T-cell (primary cell): ENCODE measurements at places on chromosomes 12 and 14. TPM values are rescaled to one million over a fixed set of nuclear protein-coding genes. Genes with fewer than 3 reads are reported as not detected.

Gene KCNH3
- total RNA-seq: 3.4 TPM

Gene FOXA1
- 0.67 TPM for total RNA-seq

Gene TOMM20L
- total RNA-seq: not detected

Gene LRFN5
- total RNA-seq: not detected

Gene FOXJ2
- 28.2 TPM for total RNA-seq

Gene KRT74
- 0.79 TPM for total RNA-seq

Gene MLH3
- 17.3 TPM for total RNA-seq

Gene KRT73
- total RNA-seq: 29.8 TPM

Gene TTC6
- not detected for total RNA-seq

DNA sequence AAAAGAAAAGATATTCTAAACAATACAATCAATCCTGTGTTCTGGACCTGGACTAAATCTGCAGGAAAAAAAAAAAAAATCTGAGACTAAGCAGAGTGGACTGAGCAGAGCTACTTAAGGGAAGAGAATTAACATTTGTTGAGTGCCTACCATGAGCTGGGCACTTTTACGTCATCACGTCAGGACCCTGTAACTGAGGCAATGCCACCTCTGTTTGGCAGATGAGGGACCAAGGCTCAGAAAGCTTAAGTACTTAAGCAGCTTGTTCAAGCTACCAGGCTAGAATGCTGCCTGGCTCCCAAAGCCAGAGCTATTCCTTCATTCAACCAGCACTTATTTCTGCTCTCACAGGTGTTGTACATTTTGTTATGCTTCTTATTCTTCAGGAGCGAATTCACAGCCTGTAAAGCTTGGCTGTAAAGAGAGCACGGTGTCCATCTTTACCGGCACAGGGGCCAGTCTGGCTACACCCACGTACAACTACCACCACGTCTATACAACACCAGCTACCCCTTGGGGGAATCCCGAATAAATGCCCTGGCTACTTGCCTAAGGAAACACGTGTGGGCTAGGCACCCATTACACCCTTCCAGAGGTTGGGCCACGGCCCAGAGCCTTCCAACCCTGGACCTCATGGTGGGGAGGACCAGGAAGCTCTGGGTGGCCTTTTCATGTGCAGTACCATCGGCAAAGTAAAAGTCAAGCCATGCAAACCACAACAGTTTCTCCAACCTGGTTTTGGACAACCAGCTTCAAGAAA, 27.0 kb downstream of the TMCC3 start:
- no peaks in the 10 kb centered on the region for H3K4me1 ChIP-seq
- H3K27ac ChIP-seq: no peak overlapping the region
- H3K36me3 ChIP-seq: no peaks in the 10 kb centered on the region
- DNase-seq: no peak
- no peaks in the 10 kb centered on the region for H3K27me3 ChIP-seq
- no peak overlapping the region for H3K4me3 ChIP-seq

DNA sequence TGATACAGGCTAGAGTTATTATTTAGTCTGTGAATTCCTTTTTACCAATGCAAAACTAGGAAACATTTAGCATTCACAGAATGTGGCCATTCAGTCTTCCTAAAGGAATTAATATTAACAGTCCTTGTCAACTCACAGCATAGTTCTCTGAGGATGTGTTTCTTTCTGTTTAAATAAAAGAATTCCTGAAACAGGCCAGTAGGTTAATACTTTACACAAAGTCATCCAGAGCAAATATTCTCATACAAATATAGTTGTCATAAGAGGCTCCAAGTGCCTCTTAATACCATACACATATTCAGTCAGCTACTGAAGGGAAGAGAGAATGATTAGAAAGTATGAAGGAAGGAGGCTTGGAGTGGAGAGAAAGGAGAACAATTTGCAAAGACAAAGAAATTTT, 120.1 kb downstream of the LMNTD1 start:
- no peak overlapping the region for H3K4me3 ChIP-seq
- no peak for DNase-seq
- H3K27me3 ChIP-seq: no peaks in the 10 kb centered on the region
- H3K36me3 ChIP-seq: no peaks in the 10 kb centered on the region

DNA sequence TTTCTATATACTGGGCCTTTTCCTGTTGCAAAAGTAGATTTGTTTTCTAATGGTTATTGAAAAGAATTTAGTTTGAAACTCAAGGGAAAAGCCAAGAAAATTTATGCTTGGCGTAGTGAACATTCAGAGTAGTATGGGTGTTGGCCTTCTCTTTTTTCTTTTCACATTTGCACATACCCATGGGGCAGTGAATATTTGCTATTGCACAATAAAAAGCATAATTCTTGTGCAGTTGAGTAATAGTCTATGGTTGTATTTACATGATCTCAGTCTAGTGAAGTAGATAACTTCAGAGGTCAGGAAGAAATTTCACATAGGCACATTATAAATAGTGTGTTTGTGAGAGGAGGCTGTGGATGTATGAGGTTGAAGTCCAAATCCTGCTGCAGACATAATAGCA, 158.1 kb downstream of the FLRT2 start:
- H3K27ac ChIP-seq: no peak overlapping the region
- H3K4me1 ChIP-seq: no peaks in the 10 kb centered on the region
- H3K36me3 ChIP-seq: no peaks in the 10 kb centered on the region
- H3K27me3 ChIP-seq: no peaks in the 10 kb centered on the region
- DNase-seq: no peak

GRCh38 chr12:129503802-129504201, 400.0 kb downstream of the TMEM132D start:
- H3K36me3 ChIP-seq: no peaks in the 10 kb centered on the region
- no peak overlapping the region for H3K27ac ChIP-seq
- DNase-seq: no peak
- H3K4me1 ChIP-seq: no peaks in the 10 kb centered on the region
- no peak overlapping the region for H3K4me3 ChIP-seq

DNA sequence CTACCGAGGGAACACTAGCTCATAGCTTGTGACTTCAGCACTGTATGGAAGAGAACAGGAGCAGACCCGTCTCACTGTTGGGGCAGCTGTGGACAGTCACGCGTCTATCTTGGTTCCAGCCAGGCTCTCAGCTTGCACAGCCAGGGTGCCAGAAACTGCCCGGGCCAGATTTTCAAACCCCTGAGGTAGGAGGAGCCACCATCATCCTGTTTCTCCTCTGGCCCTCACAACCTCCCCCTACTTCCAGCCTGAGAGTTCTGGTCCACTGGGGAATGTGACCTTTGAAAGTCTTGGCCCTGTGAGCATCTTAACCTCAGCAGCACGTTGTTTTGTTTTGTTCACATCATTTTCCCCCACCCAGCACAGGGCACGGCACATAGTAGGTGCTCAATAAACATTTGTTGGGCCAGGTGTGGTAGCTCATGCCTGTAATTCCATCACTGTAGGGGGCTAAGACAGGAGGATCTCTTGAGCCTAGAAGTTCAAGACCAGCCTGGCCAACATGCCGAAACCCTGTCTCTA, 50.4 kb downstream of the PSMA6 start:
- no peak overlapping the region for H3K4me3 ChIP-seq
- peaks cover 17% of the 10 kb centered on the region for H3K4me1 ChIP-seq
- H3K36me3 ChIP-seq: no peaks in the 10 kb centered on the region
- no peak for DNase-seq
- H3K27ac ChIP-seq: no peak overlapping the region

DNA sequence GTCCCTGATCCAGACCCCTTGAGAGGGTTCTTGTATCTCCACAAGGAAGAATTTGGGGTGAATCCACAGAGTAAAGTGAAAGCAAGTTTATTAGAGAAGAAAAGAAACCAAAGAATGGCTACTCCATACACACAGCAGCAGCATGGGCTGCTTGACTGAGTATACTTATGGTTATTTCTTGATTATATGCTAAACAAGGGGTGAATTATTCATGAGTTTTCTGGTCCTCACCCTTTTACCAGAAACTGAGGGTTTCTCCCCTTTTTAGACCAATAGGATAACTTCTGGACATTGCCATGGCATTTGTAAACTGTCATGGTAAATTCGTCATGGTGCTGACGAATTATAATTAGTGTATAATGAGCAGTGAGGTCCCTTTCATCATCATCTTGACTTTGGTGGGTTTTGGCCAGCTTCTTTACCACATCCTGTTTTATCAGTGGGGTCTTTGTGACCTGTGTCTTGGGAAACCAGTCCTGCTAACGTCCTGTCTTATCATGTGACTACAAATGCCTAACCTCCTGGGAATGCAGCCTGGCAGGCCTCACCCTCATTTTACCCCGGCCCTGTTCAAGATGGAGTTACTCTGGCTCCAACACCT, 121.9 kb downstream of the SPTSSA start:
- no peak overlapping the region for H3K4me3 ChIP-seq
- H3K27me3 ChIP-seq: no peaks in the 10 kb centered on the region
- no peaks in the 10 kb centered on the region for H3K36me3 ChIP-seq
- H3K4me1 ChIP-seq: no peaks in the 10 kb centered on the region
- no peak for DNase-seq
- H3K27ac ChIP-seq: no peak overlapping the region

- DNase-seq: no peak
- H3K36me3 ChIP-seq: peaks cover 3% of the 10 kb centered on the region
- H3K4me3 ChIP-seq: no peak overlapping the region
- no peaks in the 10 kb centered on the region for H3K27me3 ChIP-seq
- peaks cover 17% of the 10 kb centered on the region for H3K4me1 ChIP-seq
Measured at GRCh38 chr12:66127650-66128049, 2.9 kb downstream of the LLPH start.

- no peak for DNase-seq
- no peaks in the 10 kb centered on the region for H3K36me3 ChIP-seq
- H3K4me1 ChIP-seq: no peaks in the 10 kb centered on the region
Measured at GRCh38 chr12:25155022-25155576, 39.9 kb downstream of the DNAI7 start.

GRCh38 chr14:67221248-67221981, 19.8 kb upstream of the PALS1 start:
- no peaks in the 10 kb centered on the region for H3K36me3 ChIP-seq
- no peak overlapping the region for H3K27ac ChIP-seq
- no peak overlapping the region for H3K4me3 ChIP-seq
- H3K4me1 ChIP-seq: no peaks in the 10 kb centered on the region
- no peaks in the 10 kb centered on the region for H3K27me3 ChIP-seq
- no peak for DNase-seq

- DNase-seq: no peak
- no peaks in the 10 kb centered on the region for H3K4me1 ChIP-seq
- no peaks in the 10 kb centered on the region for H3K36me3 ChIP-seq
- H3K27me3 ChIP-seq: no peaks in the 10 kb centered on the region
- H3K4me3 ChIP-seq: no peak overlapping the region
Measured at GRCh38 chr14:93582516-93582915, 151.8 kb downstream of the UNC79 start.

GRCh38 chr12:109650808-109651207, 62.8 kb upstream of the FAM222A start:
- H3K27me3 ChIP-seq: no peaks in the 10 kb centered on the region
- DNase-seq: no peak
- no peak overlapping the region for H3K4me3 ChIP-seq
- H3K36me3 ChIP-seq: no peaks in the 10 kb centered on the region

- no peaks in the 10 kb centered on the region for H3K27me3 ChIP-seq
- no peak for DNase-seq
- H3K4me3 ChIP-seq: no peak overlapping the region
- no peak overlapping the region for H3K27ac ChIP-seq
- no peaks in the 10 kb centered on the region for H3K36me3 ChIP-seq
Measured at GRCh38 chr12:117350140-117350539, 11.3 kb downstream of the NOS1 start.

DNA sequence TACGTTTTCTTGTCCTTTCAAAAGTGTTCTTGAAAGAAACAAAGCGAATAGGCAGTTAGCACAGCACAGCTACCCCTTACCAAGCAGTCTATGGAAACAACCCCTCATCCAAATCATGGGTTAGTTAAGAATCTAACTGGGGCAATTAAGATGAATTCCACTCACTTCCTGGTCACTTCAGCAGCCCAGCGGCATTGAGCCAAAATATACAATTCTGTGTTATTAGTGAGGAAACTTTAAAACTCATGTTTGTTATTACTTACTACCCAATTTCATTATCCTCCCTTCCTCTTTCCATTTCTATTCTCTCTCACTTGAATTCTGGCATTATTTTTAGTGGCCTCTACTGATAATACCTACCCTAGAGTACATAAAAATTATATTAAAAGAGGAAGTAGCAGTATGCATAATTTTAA, 121.4 kb downstream of the PPHLN1 start:
- no peak overlapping the region for H3K4me3 ChIP-seq
- DNase-seq: no peak
- peaks cover 10% of the 10 kb centered on the region for H3K36me3 ChIP-seq
- H3K27ac ChIP-seq: no peak overlapping the region

DNA sequence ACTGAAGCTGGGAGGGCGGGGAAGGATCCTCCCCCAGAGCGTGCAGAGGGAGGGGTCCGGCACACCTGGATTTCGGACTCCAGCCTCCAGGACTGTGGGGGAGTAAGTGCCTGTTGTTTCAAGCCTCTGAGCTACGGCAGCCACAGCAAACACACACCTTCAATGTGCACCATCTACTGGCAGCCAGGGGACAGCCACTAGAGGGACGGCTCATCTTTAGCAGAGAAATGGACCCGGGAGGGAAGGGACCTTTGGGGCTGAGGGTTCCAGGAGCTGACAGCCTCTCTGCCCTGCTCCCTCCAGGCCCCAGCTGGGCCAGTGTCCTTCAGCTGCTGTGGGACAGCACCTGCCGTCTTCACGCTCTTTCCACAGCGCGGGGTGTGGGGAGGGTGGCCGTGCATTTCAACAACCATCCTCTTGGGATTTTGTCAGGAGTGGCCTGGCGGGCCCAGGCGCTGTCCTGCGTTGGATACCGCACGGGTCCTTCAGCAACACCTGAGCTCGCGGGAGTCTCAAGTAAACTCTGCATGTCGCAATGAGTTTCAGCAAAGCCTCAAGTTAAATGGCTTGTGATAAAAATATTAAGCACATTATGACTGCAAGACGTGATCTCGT, 209.2 kb upstream of the C14orf180 start:
- no peaks in the 10 kb centered on the region for H3K36me3 ChIP-seq
- no peak overlapping the region for H3K4me3 ChIP-seq
- DNase-seq: no peak
- H3K27ac ChIP-seq: no peak overlapping the region
- peaks cover 9% of the 10 kb centered on the region for H3K27me3 ChIP-seq

- H3K27me3 ChIP-seq: peaks cover 6% of the 10 kb centered on the region
- no peak overlapping the region for H3K4me3 ChIP-seq
- H3K27ac ChIP-seq: no peak overlapping the region
- no peaks in the 10 kb centered on the region for H3K4me1 ChIP-seq
- H3K36me3 ChIP-seq: no peaks in the 10 kb centered on the region
Measured at GRCh38 chr14:51789114-51789513, 71.3 kb upstream of the GNG2 start.

GRCh38 chr12:95653771-95654546, 102.7 kb upstream of the USP44 start:
- no peak overlapping the region for H3K4me3 ChIP-seq
- no peaks in the 10 kb centered on the region for H3K36me3 ChIP-seq
- no peaks in the 10 kb centered on the region for H3K27me3 ChIP-seq
- no peaks in the 10 kb centered on the region for H3K4me1 ChIP-seq
